C1 segment of cervical spinal cord (tissue), 14 donors: ENCODE measurements at places on chromosomes 4 and X.
A peak's percentile ranks its signal among the peaks of the same experiment; 100 is the strongest.

DNA sequence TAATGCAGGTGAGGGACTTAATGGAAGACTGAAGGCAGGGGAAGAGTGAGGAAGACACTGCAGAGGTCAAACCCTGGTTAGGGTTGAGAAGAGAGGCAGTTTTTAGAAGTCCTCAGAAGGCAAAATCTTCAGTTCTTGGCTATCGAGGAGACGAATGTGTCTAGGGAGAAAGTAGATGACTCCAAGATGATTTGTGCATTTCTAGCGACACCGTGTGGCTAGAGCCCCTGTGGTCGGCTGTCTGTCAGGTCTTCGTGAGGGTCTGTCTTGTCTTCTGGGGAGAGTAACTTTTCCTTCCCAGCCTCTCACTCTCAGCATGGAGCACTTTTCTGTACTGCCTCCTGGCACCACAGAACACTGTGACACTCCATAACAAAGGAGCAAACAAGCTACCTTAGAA, 458.1 kb downstream of the STIM2 start:
- peak; percentile 0 for DNase-seq

DNA sequence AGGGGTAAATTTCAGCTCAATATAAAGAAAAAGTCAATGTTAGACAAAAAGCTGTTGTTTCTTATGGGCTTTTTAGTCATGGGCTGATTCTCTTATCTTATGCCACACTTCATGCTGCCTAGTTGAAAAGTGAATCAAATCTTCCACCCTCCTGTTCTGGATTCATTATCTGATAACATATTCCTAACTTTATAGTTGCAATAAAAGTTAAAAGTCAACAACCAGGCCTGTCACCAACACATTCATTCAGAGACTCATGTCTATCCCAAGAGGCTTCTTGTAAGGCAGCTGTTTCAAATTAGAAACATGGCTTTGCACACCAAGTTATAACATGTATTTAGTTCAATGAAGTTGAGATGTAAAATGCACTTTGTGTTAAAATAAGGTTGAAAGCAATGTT, 243.8 kb downstream of the ADAMTS3 start:
- no peak for DNase-seq

DNA sequence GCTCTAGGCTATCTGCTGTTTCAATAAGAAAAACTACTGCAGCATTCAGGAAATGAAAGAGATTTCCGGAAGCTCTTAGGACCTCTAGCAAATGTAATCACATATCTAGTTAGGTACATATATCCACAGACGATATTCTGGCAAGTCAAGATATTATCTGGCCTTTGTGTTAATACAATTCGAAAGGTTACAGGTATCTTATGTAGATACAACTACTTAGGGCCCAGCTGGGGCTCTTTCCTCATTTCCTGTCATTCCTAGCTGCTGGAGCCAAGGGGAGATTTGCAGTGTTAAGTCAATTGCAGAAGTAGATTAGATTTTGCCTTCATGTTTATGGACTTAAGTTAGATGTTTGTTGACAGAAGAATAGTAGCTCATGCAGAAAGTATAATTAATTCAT, 299.5 kb downstream of the ARHGAP24 start:
- no peak for DNase-seq

GRCh38 chrX:149074398-149074797, 430.7 kb downstream of the IDS start:
- DNase-seq, result no peak

- DNase-seq, result peak; percentile 10
These were observed 155.7 kb downstream of the CHIC2 start for GRCh38 chr4:53908661-53909078.

GRCh38 chr4:36011381-36011780, 232.9 kb downstream of the ARAP2 start:
- DNase-seq, result no peak

- DNase-seq, result no peak
These were observed 51.4 kb downstream of the PTTG2 start for GRCh38 chr4:38011511-38012162.

DNA sequence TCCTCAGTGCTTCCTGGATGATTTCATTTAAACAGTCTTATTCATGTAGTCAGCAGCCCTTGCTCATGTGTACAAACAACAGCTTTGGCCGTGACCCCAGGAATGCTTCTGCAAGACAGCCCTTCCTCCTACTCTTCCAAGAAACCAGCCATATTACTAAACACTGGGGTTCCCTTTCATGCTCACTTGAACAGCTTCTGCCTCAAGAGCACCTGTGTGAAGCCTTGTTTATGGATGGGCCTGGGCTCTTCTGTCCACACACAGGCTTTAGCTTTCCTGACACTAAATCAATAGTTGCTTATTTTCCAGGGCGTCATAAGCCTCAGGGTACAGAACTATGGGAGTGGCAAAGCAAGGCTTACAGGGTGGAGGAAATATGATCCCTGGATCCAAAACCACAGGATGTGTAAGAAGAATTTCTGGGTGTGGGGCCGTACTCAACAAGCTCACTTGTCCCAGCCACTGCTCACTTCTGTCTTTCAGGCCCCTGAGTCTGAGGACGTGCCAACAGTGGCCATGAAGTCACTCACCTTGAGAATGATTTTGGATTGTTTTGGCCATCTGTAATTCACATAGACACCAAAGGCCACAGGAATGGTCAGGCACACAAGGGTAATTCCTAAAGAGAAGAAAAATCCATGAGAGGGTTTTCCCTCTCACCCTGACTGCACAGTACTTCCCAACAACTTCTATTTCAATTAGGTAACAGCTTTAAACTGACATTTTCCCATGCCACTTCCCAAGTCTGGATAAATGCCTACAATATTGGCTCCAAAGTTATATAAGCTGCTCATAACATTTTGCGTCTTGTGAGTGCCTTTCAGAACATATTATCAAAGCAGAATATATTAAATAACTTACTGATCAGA, 17.7 kb downstream of the SLC10A6 start:
- DNase-seq, result no peak

GRCh38 chr4:75876218-75876617, 26.0 kb downstream of the PPEF2 start:
- no peak for DNase-seq

- no peak for DNase-seq
These were observed 507.0 kb upstream of the PABPC4L start for GRCh38 chr4:134708616-134709015.

GRCh38 chr4:153292897-153293741, 51.4 kb upstream of the MND1 start:
- no peak for DNase-seq

- DNase-seq, result no peak
These were observed 63.2 kb upstream of the PBDC1 start for GRCh38 chrX:76109654-76110053.

GRCh38 chr4:70380578-70380977, 2.4 kb upstream of the SMR3B start:
- no peak for DNase-seq

GRCh38 chr4:144499777-144500176, 146.2 kb upstream of the HHIP start:
- DNase-seq, result no peak

- DNase-seq, result no peak
These were observed 61.4 kb downstream of the HTRA3 start for GRCh38 chr4:8330821-8331574.

- no peak for DNase-seq
These were observed 91.3 kb downstream of the NKX6-1 start for GRCh38 chr4:84407554-84408407.

- no peak for DNase-seq
These were observed 42.0 kb downstream of the TEC start for GRCh38 chr4:48227662-48228061.

DNA sequence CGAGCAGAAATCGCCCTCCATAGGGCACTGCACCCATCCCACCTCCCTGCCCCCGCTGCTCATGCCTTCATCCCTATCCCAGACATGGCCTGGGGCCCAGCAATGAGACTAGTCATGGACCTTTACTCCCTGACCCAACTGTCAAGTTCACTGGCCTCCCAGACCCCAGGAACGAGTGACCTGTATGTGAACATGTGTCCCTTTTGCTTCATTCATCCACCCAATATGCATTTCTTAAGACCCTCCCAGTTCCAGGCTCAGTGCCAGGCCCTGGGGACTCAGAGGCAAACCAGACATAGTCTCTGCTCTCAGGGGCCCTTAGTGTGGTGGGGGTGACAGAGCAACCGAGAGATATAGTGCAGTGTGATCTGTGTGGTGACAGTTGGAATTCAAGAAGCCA, 67.0 kb downstream of the EFNB1 start:
- DNase-seq, result no peak

- DNase-seq, result no peak
These were observed 16.5 kb downstream of the GAK start for GRCh38 chr4:915595-915994.

DNA sequence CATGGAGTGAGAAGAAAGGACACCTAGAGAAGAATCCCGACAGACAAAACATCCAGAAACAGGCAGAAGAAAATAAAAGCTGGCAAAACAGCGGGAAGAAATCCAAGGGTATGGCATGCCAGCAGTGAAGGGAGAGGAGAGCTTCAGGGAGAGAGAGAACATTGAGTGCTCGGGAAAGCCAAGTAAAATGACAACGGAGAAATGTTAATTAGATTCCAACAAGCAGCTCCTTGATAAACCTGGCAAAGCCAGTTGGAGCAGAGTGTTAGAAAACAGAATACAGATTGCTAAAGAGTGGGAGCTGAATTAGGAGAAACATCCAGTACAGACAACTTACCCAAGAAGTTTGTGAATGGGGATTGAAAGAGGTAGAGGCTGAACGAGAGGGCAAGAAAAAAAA, 40.4 kb upstream of the MAOA start:
- no peak for DNase-seq

DNA sequence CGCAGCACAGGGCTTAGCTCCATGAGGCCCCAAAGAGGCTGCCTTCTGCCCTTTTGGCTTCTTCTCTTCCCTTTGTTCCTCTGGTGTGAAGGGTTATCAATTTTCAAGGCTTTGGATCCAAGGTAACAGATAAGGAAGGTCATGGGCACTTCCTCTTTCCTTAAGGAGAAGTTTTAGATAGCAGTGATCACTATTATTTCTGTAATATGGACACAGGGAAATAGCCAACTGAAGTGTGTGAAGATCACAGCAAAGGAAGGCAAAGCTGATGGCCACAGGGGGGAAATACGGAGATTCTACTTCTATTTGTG, 366.8 kb downstream of the UNC5C start:
- no peak for DNase-seq

- DNase-seq, result peak; percentile 22
These were observed at the start of gene SLC7A11 for GRCh38 chr4:138242076-138242833. Gene SLC7A11 (minus strand): TSS chr4:138242349. CDS start chr4:138242069, 280 bp downstream.

DNA sequence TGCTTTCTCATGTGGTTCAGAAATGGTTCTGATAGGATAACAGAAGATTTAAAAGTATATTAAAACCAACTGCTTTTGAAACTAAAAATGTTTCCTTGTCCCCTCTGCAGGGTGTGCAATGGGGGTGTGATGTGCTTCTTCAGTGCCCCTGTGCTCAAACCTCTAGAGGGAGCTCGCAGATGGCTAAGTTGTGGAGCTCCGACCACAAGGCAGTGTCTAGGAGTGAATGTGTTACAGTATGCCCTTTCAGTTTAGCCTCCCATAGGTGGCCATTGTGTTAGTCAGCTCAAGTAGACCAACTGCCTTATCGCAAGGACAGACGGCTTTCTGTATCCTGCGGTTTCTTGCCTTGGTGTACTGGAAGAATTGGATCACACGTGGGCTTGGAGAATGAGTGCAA, 130.5 kb downstream of the TENT5D start:
- DNase-seq, result no peak

DNA sequence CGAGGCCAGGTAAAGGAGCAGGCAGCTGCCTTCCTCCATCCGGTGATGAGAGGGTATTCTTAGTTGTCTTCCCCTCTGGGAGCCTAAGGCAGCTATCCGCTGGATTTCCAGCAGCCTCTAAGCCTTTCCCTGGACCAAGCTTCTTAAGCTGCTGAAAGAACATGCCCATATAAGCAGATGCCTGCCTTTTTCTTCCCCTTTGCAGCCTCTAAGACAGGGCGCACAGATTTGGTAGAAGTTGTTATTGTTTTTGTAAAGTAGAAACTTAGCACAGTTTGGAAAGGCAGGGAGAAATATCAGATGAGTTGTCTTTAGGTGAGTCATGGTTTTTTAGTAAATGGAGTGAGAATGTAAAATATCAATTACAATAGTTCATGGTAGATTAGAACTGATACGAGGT, 210.8 kb downstream of the ARHGAP10 start:
- DNase-seq, result no peak

DNA sequence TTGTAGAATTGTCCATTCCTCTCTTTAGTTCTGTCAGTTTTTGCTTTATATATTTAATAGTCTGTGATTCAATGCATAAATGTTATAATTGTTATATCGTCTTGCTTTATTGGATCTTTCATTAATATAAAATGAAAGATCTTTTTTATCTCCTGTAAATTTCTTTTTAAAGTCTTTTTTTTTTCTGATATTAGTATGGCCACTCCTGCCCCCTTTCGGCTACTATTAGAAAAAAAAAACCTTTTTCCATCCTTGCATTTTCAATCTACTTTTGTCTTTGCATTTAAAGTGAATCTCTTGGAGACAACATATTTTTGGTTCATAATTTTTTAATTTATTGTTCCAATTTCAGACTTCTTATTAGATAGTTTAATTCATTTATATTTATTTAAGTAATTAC, 677.4 kb upstream of the NDST4 start:
- DNase-seq, result no peak

DNA sequence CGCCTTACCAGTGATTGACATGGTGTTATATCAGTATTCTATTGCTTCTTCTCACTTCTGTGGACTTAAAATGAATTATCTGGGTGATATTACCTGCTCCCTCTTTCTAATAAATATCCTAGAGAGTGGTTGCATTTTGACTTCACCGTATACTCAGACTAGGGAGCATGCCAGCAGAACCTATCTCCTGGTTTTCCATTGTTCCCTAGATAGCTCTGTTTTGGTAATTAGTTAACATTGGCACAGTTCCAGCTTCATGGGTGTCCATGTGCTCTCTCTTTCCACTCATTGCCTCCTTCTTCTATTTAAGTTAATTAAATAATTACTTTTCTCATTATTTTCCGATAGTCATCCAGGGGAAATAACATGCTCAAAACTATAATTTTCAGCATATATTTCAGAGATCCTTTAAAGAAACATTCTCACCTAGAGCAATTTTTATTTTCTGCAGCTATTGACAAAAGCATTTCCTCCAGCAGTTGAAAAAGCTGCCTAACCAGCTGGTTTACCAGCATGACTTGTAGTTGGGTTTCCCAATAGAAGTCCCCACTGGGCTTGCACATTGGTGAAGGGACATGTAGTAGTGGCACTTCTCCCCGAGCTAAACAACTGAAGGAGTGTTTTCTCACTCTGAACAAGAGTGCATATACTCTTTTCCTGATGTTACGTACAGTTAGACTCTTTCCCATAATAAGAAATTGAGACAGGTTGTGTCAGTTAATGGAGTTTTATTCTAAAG, 27.9 kb upstream of the PAPSS1 start:
- no peak for DNase-seq

DNA sequence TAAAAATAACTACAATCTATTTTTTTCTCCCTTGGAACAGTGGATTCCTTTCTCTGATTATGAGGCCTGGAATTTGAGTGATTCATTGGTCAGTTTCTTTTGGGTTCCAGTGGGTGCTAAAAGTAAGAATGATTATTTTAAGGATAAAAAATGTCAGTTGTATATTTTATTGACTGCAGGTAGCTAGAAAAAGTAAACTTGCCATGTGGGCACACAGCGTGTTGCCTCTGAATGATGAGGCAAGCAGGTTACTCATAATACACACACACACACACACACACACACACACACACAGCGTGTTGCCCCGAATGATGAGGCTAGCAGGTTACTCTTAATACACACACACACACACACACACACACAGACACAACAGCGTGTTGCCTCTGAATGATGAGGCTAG, 13.8 kb downstream of the GALNT7 start:
- DNase-seq, result no peak

GRCh38 chrX:136755411-136755810, 25.3 kb downstream of the ARHGEF6 start:
- no peak for DNase-seq
